H9 (cell line): ENCODE measurements at places on chromosomes 4 and X. TPM values are rescaled to one million over a fixed set of nuclear protein-coding genes. Genes with fewer than 3 reads are reported as not detected.

AMBN gene
- not detected in 2 replicates for total RNA-seq

MAGEB10 gene
- not detected in 2 replicates for total RNA-seq

CT45A7 gene
- total RNA-seq, result not detected in 2 replicates

VCX gene
- total RNA-seq, result not detected in 2 replicates

GRCh38 chr4:133147921-133148689, 989 bp upstream of the PCDH10 start:
- peaks cover 36% of the 10 kb centered on the region; the same call in 1 of the 2 replicates for H3K27me3 ChIP-seq
- H3K36me3 ChIP-seq, result no peaks in the 10 kb centered on the region
- H3K4me1 ChIP-seq, result no peaks in the 10 kb centered on the region

- DNase-seq, result no peak
- H3K36me3 ChIP-seq, result peaks cover 2% of the 10 kb centered on the region; the same call in 1 of the 2 replicates
- H3K4me3 ChIP-seq, result no peak overlapping the region
Observed at GRCh38 chrX:68944211-68944610, 115.4 kb downstream of the EFNB1 start.

DNA sequence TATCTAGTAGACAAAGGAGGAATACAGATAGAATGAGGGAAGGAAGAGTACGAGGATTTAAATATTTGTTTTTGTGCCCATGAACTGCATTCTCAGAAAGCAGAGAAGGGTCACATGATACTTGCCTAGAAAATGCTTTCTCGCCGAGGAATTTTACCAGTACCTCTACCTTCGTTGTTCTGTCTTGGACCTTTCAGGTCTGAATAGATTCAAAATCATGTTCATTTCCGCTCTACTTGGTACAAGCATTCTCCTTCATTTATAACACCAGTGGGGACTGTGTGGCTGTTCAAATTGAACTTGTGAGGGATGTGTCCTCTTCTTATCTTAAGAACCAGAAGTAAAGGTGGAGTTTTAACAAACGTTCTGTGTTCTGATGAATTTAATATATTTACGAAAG, 1.9 kb downstream of the USP38 start:
- no peaks in the 10 kb centered on the region for H3K27me3 ChIP-seq
- no peak for DNase-seq
- H3K4me1 ChIP-seq, result no peaks in the 10 kb centered on the region; the same call in 1 of the 2 replicates
- no peak overlapping the region for H3K27ac ChIP-seq
- H3K36me3 ChIP-seq, result peaks cover 4% of the 10 kb centered on the region; the same call in 1 of the 3 replicates
- H3K4me3 ChIP-seq, result peak overlapping the region; percentile 99

GRCh38 chrX:100424012-100424411, 13.9 kb upstream of the PCDH19 start:
- H3K4me3 ChIP-seq, result no peak overlapping the region
- no peaks in the 10 kb centered on the region for H3K36me3 ChIP-seq
- no peaks in the 10 kb centered on the region for H3K4me1 ChIP-seq

DNA sequence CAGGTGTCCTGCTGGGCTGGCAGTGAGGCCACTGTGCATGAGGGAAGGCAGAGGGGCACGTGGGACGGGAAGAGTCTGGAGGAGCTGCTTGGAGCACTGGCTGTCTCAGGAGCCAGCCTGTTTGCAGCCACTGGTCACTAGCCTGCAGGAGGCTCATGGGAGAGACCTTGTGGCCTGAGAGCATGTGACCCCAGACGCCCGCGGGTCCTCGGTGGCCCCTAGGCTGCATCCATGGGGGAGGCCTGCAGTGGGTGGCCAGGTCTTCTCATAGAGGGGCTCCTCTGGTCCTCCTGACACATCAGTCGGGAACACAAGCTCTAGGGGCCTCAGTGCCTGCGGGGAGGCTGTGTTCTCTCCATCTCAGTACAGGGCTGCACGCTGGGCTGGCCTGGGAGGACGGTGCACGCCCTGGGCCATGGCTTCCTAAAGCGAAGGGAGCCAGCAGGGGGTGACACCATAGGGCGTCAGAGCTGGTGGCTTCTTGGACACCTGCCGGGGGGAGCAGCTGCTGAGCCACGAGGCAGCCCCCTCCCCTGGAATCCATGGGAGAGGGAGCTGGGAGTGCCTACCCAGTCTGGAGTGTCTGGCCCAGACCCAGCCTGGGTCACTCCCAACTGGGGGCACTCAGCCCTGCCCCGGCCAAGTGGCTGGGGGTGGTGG, 12.3 kb downstream of the NAT8L start:
- DNase-seq, result no peak
- no peaks in the 10 kb centered on the region for H3K27me3 ChIP-seq
- H3K27ac ChIP-seq, result no peak overlapping the region
- no peaks in the 10 kb centered on the region for H3K36me3 ChIP-seq

- no peaks in the 10 kb centered on the region; the same call in 1 of the 2 replicates for H3K4me1 ChIP-seq
- no peak overlapping the region for H3K27ac ChIP-seq
- DNase-seq, result no peak
- H3K4me3 ChIP-seq, result no peak overlapping the region
- H3K27me3 ChIP-seq, result no peaks in the 10 kb centered on the region
Observed at GRCh38 chr4:56414135-56414670, 21.2 kb downstream of the PPAT start.

- peaks cover 22% of the 10 kb centered on the region for H3K36me3 ChIP-seq
- peak; percentile 62 for DNase-seq
- peaks cover 5% of the 10 kb centered on the region; the same call in 1 of the 2 replicates for H3K4me1 ChIP-seq
- H3K27ac ChIP-seq, result no peak overlapping the region
Observed at GRCh38 chrX:154036513-154036912, 16.8 kb upstream of the IRAK1 start.

DNA sequence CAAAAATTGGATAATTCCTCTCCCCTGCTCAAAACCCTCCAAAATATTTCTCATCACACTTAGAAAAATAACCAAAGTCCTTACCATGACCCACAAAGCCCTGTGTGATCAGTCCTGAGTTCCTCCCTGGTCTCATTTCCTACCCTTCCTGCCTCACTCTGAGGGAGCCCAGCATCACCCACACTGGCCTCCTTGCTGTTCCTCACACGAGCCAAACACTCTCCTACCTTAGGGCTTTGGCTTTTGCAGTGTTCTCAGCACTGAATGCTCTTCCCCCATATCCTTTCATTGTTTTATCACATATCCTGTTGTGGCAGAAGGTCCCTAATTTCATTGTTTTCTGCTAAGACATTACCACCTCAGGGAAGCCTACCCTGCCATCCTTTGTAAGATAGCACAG, 12.2 kb downstream of the MGAT4D start:
- H3K27me3 ChIP-seq, result no peaks in the 10 kb centered on the region; the same call in 1 of the 2 replicates
- no peak overlapping the region for H3K4me3 ChIP-seq
- H3K27ac ChIP-seq, result no peak overlapping the region
- no peaks in the 10 kb centered on the region for H3K4me1 ChIP-seq
- DNase-seq, result no peak
- H3K36me3 ChIP-seq, result no peaks in the 10 kb centered on the region; the same call in 2 of the 3 replicates

DNA sequence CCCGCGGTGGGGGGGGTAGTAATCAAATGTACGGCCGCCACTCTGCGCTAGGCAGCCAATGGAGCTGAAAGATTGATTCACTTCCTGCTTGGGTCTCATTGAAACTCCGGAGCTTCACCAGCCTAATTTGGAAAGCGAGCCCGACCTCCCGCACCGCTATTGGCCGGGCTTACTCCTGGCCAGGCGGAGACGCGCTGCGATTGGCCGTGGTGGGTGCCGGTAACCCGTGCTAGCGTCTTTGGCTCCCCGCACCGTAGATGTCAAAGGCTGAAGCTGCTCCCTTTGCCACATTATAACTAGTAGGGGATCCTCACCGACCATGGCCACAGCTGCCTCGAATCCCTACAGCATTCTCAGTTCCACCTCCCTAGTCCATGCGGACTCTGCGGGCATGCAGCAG, at the start of gene POU3F4:
Gene POU3F4 (plus strand): TSS at position 285 of the 400 bp plus-strand sequence. CDS start 35 bp downstream, at position 320.
- peaks cover 3% of the 10 kb centered on the region; the same call in 1 of the 2 replicates for H3K4me1 ChIP-seq
- peak within 1 kb of the TSS; percentile 58 for H3K4me3 ChIP-seq
- H3K27ac ChIP-seq, result no peak within 1 kb of the TSS
- peak; percentile 86 for DNase-seq
- peaks cover 14% of the 10 kb centered on the region; the same call in 1 of the 2 replicates for H3K27me3 ChIP-seq

GRCh38 chr4:119623025-119623424, 5.6 kb downstream of the PDE5A start:
- peaks cover 3% of the 10 kb centered on the region for H3K36me3 ChIP-seq
- DNase-seq, result no peak
- H3K27ac ChIP-seq, result no peak overlapping the region
- no peaks in the 10 kb centered on the region for H3K4me1 ChIP-seq
- no peaks in the 10 kb centered on the region for H3K27me3 ChIP-seq

- H3K27me3 ChIP-seq, result no peaks in the 10 kb centered on the region
- DNase-seq, result no peak
- H3K4me3 ChIP-seq, result no peak overlapping the region
- no peak overlapping the region for H3K27ac ChIP-seq
- peaks cover 13% of the 10 kb centered on the region for H3K36me3 ChIP-seq
- 0 out of 2 replicates have a peak, but pooled peaks cover 3% of the 10 kb centered on the region for H3K4me1 ChIP-seq
Observed at GRCh38 chr4:100833906-100834305, 316.1 kb upstream of the EMCN start.

GRCh38 chrX:123851079-123851478, 8.8 kb upstream of the XIAP start:
- H3K27ac ChIP-seq, result no peak overlapping the region
- no peak for DNase-seq
- no peak overlapping the region for H3K4me3 ChIP-seq
- H3K4me1 ChIP-seq, result no peaks in the 10 kb centered on the region
- no peaks in the 10 kb centered on the region for H3K36me3 ChIP-seq
- H3K27me3 ChIP-seq, result no peaks in the 10 kb centered on the region

GRCh38 chr4:2928242-2929176, 34.7 kb downstream of the NOP14 start:
- H3K36me3 ChIP-seq, result peaks cover 43% of the 10 kb centered on the region
- no peak overlapping the region for H3K4me3 ChIP-seq
- no peaks in the 10 kb centered on the region for H3K27me3 ChIP-seq
- H3K27ac ChIP-seq, result no peak overlapping the region
- peaks cover 4% of the 10 kb centered on the region; the same call in 1 of the 2 replicates for H3K4me1 ChIP-seq

- H3K4me3 ChIP-seq, result no peak overlapping the region
- DNase-seq, result no peak
- peaks cover 3% of the 10 kb centered on the region; the same call in 1 of the 2 replicates for H3K4me1 ChIP-seq
- peaks cover 2% of the 10 kb centered on the region; the same call in 2 of the 3 replicates for H3K36me3 ChIP-seq
- no peak overlapping the region for H3K27ac ChIP-seq
- no peaks in the 10 kb centered on the region for H3K27me3 ChIP-seq
Observed at GRCh38 chrX:124232523-124233201, 99.8 kb upstream of the TEX13D start.

- H3K4me1 ChIP-seq, result peaks cover 2% of the 10 kb centered on the region; the same call in 1 of the 2 replicates
- H3K27ac ChIP-seq, result no peak overlapping the region
Observed at GRCh38 chrX:10676235-10676957, 56.0 kb upstream of the MID1 start.
